ENCODE measurements at places on chromosomes 5 and 9.

- DNase-seq, result no peak
These were observed 2.5 kb downstream of the TBC1D9B start for GRCh38 chr5:179905161-179905560.

DNA sequence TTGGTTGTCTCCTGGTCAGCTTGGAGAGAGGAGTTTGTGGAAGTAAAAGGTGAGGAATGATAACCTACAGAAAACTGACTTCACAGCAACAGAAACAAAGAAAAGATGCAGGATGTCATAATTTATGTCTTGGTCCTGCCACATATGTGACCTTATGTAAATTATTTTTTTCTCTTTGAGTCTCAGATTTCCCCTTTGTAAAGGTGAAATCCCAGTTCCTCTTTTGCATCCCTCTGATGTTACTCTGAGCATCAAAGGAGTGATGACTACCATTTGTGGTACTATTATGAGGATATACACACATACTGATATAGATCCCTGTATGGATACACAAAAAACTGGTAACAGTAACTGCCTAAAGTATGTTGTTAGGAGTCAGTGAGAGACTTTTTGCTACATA, 1.4 kb upstream of the THG1L start:
- no peak for DNase-seq

GRCh38 chr9:135146766-135147473, 59.5 kb downstream of the OLFM1 start:
- DNase-seq, result no peak

DNA sequence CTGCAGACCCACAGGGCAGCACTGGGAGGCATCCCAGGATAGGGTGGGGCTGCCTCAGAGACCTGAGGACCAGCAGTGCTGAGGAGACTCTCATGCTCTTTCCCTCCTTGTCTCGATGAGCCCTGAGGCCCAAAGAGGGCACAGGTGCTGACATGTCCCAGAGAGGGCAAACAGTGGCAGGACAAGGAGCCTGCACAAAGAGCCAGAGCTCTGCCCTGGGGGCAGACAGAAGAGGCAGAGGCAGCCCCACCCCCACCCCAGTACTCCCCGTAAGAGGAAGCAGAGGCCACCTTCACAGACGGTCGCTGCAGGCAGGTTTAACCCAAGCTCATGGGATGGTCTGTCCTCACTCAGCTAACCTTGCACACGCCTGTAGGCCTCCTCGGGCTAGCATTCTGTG, 29.4 kb upstream of the TTLL11 start:
- DNase-seq, result no peak

GRCh38 chr9:2634153-2634552, 12.6 kb downstream of the VLDLR start:
- no peak for DNase-seq

DNA sequence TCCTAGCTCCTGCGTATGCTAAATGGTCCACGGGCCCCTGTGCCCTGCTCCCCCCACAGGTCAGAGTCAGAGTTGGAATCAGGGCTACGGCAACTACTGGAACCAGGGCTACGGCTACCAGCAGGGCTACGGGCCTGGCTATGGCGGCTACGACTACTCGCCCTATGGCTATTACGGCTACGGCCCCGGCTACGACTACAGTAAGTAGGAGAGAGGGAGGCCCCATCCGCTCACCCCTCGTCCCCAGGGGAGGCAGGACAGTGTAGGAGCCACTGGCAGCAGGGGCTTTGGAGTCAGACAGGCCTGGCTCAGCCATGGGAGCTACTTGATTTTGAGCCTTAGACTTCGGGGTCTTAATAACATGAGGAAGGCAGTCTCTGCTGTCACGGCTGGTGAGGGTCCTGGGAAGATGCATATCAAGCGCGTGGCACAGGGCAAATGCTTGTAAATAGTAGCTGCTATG, 5.8 kb downstream of the HNRNPAB start:
- no peak for DNase-seq

- DNase-seq, result no peak
These were observed 100.8 kb upstream of the TLE4 start for GRCh38 chr9:79470954-79471353.

DNA sequence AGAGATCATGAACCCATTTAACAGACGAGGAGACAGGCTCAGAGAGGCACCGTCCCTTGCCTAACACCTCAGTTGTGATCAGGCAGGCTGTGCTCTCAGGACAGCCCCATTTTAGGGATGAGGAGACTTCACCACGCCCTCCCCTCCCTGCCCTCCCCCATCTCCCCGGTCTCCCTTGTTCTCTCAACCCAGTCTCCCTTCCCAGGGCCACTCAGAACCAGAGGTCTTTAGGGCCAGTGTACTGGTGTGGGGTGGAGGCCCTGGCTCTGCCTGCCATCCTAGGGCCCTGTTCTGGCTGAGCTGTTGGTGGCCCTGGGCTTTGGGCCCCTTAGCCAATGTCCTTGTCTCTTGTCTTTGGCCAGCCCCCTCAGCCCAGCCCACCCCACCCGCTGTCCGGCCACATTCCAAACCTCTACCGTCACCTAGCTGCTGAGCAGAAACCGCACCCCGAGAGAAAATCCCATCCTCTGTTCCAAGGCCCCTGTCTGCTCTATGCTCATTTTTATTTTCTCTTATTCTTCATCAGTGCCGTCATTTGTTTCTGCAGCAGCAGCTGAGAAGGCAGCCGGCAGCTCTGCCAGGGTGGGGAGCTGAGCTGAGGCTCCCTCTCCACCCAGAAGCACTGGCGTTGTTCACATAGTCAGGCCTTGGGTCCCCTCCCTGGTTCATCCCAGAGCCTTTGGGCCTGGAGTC, 33.9 kb downstream of the OLFML2A start:
- DNase-seq, result no peak

DNA sequence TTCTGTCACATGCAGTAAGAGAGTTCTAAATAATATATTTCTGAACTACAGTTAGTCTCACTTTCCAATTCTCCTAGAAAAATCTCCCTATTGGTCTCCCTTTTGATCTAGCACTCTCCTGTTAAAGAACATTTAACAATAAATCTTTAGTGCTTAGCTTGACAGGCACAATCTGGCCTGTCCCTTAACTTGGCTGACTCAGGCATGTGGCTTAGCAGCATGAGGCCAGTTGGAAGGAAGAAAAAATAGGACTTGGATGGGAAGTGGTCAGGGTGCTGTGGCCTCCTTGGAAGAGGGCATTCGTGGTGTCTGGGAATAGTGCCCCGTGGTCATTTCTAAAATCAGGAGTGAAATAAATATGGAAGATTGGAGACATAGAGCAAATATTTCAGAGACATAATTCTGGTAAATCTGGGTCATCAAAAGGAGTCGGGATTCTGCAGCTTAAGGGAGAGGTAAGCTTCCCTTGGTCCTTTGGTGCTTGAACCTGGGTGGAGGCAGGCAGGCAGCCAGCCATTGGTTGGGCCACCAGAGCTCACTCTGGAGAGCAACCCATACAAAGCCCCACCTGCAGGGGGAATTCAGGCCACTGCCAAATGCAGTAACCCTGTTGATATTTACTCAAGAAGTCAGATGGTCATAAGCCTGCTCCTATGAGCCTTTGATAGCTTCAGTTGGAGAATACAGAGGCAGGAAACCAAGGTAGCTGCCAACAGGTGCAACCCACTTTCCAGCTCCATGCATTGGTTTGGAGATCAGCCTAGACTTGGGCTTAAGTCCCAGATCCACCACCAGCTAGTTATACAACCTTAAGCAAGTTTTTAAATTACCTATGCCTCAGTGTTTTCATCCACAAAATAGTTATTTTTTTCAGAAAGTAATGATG, 28.8 kb upstream of the TLE4 start:
- DNase-seq, result no peak

DNA sequence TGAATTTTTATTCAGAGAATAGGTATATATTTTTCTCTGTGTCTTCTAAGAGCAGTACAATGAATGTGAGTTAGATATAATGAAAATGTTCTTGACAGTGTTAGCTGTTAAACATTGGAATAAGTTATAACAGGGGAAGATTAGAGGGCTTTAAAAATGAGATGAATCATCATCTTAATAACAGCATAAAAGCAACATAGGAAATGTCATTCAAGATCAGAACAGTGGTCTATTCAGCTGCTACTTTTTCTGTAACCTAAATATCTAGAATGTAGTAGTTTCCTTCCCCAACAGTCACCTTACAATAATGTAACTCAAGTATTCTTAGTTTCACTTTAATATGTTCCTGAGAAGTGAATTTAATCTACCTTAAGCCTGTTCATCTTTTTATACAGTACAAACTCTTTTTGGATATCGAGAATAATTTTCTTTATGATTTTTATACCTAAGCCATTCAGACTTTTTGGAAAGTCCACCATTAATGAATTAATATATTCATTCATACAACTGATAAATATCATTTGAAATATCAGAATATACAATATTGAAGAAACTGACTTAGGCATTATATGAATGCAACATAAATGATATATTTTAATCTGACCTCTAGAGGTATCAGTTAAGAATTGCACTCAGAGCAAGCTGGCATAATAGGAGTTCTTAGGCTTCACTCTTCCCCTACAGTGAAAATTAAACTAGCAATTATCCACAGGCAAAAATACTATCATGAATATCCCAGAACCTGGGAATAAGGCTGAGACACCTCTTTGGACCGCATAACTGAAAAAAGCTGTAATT, 66.1 kb upstream of the EDIL3 start:
- no peak for DNase-seq

DNA sequence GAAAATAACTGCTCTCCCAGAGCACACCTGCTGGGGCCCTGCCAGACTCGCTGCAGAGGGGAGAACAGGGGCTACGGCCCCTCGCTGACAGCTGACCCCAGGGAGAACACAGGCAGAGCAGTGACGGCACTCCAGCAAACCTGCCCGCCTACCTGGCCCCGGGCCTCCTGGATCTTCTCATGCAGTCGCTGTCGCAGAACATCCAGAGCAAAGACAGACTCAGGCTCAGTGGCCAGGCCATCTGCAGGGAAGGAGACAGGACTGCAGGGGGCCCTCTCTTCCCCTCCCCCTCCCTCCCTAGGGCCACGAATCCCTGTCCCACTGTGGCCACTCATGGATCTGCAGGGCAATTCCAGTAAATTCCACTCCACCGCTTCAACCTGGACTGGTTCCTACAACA, 2.4 kb downstream of the SURF6 start:
- DNase-seq, result no peak

DNA sequence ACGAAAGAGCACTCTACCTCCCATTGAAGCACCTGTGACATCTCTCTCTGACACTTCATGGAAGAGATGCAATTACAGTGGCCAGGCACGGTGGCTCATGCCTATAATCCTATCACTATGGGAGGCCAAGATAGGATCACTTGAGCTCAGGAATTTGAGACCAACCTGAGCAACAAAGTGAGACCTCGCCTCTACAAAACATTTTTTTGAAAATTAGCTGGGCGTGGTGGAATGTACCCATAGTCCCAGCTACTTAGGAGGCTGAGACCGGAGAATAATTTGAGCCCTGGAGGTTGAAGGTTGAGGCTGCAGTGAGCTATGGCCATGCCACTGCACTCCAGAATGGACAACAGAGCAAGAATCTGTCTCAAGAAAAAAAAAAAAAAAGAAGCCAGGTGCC, 45.5 kb downstream of the GLDC start:
- no peak for DNase-seq

DNA sequence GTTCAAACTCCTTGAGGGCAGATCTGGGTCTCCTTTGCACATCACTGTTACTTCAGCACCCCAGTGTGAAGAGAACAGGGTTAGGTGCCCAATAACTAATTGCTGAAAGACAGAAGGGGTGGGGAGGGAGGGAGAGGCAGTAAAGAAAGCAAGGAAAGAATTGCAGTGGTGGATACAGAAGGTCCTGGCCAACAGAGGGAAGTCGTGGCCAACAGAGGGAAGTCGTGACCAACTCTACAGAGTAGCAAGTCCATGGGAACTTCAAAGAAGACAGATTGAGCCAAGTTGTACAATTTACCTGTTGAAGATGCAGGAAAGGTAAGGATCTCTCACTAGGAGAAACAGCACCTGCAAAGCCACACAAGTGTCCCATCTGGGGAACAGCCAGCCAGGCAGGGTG, 27.0 kb downstream of the CCNJL start:
- no peak for DNase-seq

- no peak for DNase-seq
These were observed 44.1 kb upstream of the IPPK start for GRCh38 chr9:92714016-92714415.

- no peak for DNase-seq
These were observed 223.3 kb downstream of the SLF1 start for GRCh38 chr5:94841598-94842322.

DNA sequence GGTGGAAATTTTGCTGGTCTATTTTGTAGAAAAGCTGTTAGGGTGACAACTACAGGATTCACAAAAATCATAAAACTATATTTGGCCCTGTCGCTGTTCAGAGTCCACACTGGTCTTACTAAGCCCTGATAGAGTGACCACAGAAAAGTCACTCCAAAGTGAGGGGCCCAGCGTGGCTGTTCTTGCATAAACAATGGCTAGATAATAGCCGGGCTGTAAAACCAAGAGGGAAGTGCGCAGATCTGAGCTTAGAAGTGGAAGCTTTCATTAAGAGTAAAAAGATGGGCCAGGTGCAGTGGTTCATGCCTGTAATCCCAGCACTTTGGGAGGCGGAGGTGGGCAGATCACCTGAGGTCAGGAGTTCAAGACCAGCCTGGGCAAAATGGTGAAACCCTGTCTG, 15.5 kb upstream of the CTSL start:
- no peak for DNase-seq

DNA sequence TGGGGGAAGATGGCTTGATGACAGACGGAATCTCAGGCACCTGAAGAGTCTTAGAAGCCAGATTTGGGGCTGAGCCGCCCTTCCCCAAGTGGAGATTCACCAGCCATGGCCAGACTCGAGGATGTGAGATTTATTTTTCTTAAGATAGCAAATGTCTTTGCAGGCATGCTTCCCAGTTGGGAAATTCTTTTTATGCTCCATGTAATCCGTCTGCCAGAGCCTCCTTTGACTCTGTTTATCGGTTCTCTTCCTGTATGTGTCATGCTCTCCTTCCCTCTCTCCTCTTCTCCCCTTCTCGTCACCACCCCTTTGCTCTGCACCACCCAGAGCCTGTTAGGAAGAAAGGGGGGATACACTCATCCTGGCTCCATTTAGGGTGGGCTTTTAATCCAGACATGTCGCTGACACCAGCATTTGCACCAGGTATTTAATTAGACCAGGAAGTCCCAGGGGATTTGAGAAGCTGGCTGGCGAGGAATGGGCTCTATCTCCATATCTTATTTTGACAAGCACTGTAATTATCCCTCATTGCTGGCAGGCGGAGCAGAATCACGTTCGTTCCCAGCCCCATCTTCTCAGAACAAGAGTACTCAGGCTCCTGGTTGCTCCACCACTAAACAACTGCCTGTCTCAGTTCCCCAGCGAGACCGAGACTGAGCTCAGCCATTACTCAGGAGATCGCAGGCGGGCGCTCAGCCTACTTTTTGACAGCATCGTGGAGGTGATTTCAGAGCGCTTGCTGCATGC, 50.9 kb downstream of the KCNIP1 start:
- no peak for DNase-seq

- DNase-seq, result no peak
These were observed 6.5 kb downstream of the CDO1 start for GRCh38 chr5:115809946-115810345.

Measured in esophagus squamous epithelium (tissue), 5 donors.